ENCODE measurements at places on chromosomes 7 and 10.

DNA sequence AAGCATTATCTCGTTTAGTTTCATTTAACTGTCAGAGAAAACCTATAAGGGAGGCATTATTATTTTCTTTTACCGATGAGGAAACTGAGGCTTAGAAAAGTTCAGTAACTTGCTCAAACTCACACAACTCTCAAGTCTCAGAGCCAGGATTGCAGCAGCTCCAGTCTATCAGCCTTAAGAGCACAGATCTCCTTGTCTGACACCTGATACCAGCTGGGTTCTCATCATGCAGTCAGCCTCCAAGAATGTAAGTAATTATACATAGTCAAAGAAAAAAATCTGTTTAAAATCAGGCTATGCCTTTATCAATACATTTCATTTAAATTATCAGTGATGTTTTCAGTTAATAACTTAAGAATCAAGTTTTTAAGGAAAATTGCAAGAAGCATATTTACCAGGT, 236.6 kb upstream of the TCF7L2 start:
- no peak for DNase-seq

DNA sequence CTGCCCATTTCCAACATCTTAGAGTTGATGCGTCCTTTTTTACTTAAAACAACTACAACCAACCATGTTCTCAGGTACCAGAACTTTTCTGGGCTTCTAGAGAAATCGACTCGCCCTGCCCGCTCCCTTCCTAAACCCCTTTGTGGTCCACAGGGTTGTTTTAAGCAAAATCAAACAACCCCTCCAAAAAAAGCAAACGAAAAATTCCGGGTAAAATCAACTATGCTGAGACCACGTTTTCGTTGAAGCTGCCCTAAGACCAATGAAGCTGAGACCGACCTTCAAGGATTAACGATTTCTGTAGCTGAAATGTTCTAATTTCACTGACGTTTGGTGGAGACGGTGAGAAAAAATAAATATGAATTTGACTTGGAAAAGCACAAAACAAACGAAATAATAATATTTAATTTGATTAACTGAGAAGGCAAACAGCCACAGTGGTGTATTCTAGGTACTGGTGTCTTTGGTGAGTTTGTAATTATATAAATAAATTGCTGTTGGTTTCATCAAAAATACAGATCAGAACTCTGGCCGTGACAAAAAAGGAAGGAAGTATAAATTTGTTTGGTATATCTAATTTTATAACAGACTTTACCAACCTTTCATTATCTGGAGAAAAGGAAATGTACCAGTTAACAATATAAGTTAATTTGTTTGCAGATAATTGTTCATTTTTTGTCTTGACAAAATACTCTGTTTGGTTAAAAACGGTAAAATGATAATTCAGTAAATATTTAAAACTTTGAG, 4.7 kb upstream of the IGF2BP3 start:
- DNase-seq = no peak

GRCh38 chr10:95796504-95796903, 40.5 kb downstream of the ENTPD1 start:
- no peak for DNase-seq

DNA sequence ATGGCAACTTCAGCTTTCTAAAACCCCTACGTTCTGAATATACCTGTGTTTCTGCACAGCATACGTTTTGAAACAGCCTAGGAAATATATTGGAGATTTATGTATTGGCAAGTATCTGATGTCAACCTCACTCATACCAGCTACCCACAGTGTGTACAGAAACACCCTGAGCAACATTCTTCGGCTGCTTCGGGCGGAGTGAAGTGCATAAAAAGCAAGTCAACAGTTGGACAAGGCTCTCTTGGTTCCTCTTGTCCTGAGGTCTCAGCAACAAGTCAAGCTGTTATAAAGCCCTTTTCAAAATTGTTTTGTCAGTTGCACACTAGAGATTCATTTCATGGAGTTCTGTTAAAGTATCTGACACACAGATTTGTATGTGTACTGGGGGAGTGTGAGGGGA, 40.0 kb upstream of the PAPSS2 start:
- DNase-seq = no peak

- DNase-seq = no peak
Measured at GRCh38 chr7:11969643-11970042, 137.6 kb upstream of the THSD7A start.
